ENCODE measurements at places on chromosomes 1 and 21.

DNA sequence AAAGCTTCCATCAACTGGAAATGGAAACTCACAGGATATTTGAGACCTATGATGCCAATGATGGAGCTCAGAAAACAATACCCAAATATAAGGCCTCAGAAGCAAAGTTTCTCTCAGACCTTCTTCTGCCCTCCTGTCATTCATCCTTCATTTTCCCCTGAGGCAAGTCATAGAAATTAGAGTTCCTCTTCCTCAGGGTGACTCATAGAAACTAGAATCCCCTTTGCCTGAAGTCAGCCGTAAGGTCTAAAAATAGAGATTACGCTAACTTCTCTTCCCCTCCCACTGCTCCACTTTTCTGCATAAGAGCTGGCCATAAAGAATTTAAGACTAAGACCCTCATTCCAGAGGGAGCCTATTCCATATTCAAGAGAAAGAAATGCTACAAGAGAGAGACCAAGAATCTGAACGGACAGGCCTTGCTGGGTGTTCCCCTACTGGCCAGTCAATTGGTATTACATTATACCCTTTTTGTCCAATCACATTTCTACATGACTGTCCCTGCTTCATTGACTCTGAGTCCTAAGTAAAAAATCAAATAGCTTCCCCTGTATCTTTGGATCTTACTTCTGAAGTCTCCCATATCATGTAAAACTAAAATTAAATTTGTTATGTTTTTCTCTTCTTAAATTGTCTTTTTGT is 994.9 kb downstream of the ADGRL2 start:
- DNase-seq = no peak

- DNase-seq = no peak
Observed at GRCh38 chr1:192579010-192579738, 3.6 kb downstream of the RGS1 start.

DNA sequence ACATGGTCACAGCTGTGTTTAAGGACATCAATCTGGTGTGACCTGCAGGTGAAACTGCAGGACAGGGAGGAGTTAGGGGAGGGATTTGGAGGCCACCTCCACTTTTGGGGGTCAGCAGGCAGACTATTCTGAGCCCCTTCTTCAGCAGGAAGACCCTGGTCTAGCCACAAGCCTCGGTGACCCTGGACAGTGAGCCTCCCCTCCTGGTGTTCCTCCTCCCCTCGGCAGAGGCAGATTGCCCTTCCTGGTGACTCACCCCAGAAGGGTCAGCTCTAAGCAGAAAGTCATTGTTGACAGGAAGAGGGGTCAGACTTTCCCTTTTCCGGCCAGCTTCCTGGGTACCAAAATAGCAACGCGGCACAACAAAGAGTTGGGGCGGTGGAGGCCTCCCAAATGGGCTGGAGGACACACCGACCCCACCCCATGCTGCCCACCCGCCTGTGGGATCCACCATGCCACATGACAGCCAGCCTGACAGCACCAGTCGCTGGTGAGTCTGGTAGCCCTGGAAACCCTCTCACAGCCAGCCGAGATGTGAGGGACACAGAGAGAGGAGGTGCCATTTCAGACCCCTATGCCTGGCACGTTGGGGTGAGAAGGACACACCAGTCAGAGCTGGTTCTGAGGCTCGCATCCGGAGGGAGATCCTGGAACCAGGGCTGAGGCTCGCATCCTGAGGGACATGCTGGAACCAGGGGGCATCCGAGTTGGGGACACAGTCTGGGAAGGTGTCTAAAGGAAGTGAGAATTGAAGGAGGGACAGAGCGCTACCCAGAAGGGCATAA is 14.7 kb upstream of the CSF1 start:
- no peak for DNase-seq

DNA sequence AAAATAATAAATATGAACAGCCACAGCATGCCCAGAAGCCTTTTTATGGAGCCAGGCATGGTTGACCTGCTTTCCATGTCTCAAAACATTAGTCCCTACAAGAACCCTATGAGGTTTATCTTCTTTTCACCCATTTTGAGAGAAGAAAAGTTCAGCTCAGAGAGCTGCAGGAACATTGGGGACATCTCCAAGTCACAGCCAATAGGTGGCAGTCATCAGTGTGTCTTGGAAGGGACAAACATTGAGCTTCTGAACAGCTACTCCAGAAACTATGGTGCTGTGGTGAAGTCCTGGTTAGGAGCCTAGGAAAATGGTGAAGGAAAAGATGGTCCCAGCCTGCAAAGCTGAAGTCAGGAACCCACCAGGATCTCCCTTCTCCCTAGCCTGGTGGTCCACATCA is 73.6 kb downstream of the JMJD4 start:
- DNase-seq = no peak

DNA sequence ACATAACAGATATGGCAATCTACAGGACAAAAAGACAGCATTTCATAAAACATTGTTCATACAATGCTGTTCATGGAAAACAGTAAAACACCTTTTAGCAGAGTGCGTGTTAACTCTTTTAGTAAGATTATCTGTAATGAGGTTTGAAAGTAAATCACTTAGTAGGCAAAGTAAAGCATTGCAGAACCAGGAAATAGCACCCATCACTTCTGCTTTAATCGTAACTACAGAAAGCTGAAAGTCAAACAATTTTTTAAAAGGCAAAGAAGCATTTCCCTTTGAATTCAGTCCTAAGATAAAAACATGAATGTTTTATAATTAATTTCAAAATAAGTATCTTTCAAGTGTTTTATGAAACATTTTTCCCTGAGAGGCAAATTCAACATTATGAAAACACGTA is 63.3 kb upstream of the RNF11 start:
- no peak for DNase-seq

- no peak for DNase-seq
Observed at GRCh38 chr1:216794586-216794985, 71.4 kb upstream of the ESRRG start.

DNA sequence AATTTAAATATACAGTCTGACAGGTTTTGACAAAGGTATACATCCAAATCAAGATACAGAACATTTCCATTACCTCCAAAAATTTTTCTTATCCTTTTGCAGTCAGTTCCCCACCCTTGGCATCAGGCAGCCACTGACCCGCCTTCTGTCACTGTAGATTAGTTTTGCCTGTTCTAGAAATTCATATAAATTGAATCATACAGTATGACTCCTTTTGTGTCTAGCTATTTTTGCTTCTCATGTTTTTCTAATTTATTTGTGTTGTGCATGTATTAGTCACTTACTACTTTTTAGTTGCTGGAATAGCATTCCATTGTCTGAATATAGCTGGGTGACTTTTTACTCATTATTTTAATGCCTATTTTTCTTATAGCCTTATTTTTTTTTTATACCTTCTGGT is 3.8 kb downstream of the UTP25 start:
- no peak for DNase-seq

- no peak for DNase-seq
Observed at GRCh38 chr1:237894131-237894530, 3.4 kb upstream of the ZP4 start.

DNA sequence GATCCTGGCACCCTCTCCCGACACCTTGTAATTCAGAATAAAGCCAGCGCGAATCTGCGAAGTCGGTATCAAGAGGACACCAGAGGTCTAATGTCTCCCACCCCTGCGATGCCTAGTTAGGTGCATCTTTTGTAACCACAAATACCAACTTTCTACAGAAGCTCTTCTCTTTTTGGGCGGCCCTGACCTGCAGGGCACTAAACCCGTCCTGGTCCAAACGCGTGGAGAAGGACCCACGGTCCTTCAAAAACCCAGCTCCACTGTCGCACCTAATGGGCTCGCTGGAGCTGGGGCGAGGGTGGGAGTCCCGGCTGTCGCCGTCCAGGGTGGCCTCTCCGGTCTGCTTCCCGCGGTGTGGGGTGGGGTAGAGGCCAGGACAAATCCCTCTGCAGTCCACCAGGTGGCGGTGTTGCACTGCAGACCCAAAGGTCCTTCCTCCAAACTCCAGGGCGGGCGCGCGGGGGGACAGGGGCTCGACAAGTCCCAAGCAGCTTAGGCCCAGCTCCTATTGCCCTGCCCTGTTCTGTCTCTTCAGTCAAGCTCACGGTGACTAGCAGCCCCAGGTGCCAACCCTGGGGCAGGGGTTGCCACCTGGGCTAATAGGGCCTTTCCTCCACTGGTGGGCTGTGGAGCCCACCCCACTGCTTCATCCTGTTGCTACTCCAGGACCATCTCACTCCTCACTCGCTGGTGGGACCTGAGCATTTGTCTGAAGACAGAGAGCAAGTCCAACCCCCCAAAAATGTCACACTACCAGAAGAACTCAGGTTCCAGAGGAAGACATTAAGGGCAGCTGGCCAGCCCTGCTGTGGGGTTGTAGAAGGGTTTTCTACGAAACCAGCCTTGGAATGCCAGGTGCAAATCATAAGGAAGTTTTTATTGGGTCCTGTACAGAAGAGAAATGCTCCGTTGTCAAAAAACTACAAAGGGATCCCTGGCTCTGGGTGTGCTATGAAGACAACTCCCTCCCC is 2.8 kb downstream of the HES3 start:
- DNase-seq = peak; percentile 64

- no peak for DNase-seq
Observed at GRCh38 chr1:73998348-73998959, 199.5 kb downstream of the LRRIQ3 start.

GRCh38 chr1:41498804-41499203 is 14.3 kb upstream of the EDN2 start:
- DNase-seq = no peak

DNA sequence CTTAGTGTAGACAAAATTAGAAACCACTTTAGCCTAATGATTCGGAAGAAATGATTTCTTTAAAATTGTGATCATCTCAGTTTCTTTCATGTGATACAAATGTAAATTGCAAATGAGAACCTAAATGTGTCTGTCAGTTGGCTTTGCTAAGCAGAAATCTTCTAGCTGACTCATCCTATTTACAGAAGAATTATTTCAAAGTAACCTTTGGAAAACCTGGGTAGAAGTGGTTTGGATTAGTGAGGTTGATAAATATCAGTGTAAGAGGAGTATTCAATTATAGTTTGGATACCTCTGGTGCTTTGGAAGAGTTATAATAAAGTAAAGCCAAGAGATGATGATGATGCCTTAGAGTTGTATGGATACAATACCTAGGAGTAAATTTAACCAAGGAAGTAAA is 37.4 kb downstream of the CC2D1B start:
- no peak for DNase-seq

DNA sequence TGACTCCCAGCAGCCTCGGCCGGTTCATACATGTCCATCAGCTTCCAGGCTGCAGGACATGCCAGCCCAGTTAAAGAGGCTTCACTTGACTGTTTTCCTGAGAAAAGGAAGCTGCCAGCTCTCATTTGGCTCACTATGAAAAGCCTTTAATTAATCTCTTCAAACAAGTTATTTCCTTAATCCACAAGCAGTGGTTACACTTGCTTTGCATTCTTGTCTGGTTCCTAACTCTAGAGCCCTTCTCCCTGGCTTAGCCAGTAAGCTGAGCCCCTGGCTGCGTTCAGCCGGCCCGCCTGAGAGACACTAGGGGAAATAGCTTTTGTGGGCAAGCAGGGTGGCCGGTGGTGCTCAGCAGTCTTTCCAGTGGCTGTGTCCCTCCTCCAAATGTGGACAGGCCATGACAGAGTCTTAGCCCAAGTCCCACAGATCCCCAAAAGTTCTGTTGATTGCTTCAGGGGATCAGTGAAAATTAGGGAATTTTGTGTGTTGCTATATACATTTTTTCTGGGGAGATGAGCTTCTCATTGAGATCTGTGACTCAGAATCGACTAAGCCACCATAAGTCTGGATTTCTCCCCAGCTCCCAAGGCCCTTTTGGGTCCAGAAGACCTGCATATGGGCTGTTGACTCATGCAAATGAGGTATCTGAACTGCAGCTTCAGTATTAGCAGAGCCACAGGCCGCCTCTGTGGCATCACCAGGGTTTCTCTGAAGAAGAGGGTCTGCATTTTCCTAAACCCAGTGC is 10.1 kb downstream of the ATF3 start:
- no peak for DNase-seq

DNA sequence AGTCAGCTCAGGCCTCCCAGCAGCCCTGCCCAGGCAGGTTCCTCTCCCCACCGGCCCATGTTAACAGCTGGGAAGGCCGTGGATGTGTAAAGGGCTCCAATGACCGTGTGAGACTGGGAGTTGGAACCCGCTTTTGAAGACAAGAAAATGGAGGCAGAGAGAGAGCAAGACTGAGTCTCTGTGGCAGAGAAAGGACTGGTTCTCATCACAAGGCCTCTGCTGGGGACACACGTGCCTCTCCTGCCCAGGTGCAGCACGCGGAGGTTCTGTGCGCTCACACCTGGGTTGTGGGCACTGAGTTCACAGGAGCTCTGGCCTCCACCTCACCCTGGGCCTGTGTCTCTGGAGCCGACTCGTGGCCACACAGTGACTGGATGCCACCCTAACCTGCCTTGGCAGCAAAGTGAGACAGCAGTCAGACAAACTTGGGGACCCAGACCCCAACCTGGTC is 27.0 kb downstream of the RUNX3 start:
- DNase-seq = no peak

DNA sequence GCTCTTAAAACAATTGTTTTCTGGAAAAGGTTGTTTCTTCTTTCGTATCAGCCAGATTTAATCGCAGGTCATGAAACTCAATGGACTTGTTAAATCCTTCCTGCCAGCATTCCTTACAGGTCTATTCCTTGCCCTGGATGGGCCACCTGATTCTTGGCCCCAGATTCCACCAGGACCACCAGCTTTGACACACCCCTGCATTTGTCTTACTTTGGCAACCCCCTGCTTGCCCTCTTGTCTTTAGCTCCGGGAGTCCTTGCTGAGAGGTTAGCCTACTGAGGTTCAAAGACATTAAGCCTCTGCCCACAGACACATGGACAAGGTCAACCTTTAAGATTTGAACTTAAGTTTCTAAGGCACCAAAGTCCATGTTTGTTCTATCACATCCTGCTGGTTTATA is 27.1 kb upstream of the DAB1 start:
- DNase-seq = no peak

DNA sequence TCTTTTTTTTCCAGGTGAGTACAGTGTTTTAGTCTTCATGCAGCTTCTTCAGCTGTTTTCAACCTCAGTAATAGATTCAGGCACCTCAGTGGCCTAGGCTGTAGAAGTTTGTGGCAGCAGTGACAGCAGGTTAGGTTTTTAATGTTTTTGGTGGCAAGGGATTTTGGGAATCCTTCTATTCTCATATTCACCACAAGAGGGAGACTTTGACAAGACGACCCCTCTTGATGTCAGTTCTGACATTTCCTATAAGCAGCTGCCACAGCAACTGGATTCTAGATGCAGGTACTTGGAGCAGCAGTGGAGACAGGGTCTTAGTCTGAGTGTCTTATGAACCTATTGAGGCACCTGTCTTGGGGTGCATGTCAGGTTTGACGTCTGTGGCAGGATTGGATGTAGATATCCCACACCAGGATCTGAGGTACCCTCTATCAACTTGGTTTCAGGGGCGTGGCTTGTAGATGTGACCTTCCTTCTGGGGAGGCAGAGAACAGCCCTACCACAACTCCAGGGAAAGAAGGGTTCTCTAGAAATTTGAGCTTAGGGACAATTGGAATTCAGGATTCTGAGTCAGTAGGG is 1104.2 kb upstream of the TMPRSS15 start:
- no peak for DNase-seq
